Fibroblast of upper back skin (primary cell): ENCODE measurements at places on chromosomes 4 and X.

GRCh38 chrX:150352581-150352980 is 10.5 kb upstream of the MAMLD1 start:
- no peak for DNase-seq

DNA sequence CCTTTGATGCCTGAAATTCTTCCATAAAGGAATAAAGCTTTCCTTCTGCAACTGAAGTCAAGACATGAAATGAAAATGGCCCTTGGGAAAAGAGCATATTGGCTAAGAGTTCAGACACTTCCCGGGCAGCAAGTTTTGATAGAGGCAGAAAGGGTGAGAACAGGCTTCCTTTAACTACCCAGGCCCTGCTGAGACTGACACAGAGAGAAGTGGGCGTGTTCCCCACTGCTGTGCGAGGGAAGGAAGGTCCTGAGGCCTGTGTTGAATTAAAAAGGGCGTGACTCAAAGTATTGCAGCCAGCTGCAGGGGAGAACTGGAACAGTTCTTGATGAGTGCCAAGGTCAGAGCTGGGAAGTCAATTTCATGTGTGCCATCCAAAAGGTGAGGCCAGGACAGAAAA is 33.9 kb upstream of the ADGRG2 start:
- DNase-seq, result peak; percentile 12

DNA sequence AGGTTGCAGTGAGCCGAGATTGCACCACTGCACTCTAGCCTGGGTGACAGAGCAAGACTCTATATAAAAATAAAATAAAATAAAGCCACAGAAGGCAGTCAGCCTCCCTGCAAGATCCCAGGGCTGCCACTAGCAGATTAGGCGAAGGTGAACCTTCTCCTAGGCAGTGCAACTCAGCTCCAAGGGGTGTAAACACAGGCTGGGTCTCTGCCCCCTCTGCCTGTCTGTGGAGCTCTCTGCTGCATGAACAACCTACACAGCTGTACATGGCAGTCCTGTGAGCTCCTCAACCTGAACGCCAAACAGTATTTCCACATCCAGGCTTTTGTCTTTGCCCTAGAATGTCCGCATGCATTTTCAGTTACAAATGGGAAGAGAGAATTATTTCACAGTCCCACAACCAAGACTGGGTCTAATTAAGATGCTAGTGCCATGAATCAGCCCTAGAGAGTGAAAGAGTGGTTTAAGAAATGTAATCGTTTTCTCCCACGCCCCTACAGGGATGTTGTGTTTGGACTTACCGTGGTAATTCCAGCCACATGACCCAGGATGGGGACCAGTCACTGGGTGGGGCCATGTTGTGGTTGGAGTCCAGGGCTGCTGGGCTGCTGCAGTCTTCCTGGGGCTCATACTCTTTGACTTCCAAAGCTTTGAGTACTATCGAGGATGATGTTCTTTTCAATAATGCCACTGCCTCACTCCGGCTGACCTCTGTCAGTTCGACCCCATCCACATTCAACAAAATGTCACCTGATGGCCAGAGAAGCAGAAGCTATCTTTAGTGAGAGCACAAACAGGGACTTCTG is 99.0 kb downstream of the FIP1L1 start:
- DNase-seq, result peak; percentile 99

- DNase-seq, result peak; percentile 27
Observed at GRCh38 chr4:184475096-184475461, 729 bp upstream of the IRF2 start.

GRCh38 chr4:92198711-92199110 is 105.1 kb upstream of the GRID2 start:
- DNase-seq, result peak; percentile 65

- no peak for DNase-seq
Observed at GRCh38 chr4:3269991-3270611, 21.1 kb downstream of the MSANTD1 start.

GRCh38 chr4:107129076-107129475 is 93.0 kb upstream of the DKK2 start:
- DNase-seq, result peak; percentile 83

- DNase-seq, result no peak
Observed at GRCh38 chrX:74207539-74207938, 96.4 kb upstream of the ZCCHC13 start.
